Thoracic aorta endothelial cell (primary cell): ENCODE measurements at places on chromosomes 1 and 21. TPM values are rescaled to one million over a fixed set of nuclear protein-coding genes. Genes with fewer than 3 reads are reported as not detected.

The TTC22 gene
- total RNA-seq = not detected in 2 replicates

The LCE1C gene
- not detected in 2 replicates for total RNA-seq

The UQCRHL gene
- total RNA-seq = 1.4 and 2.3 TPM in 2 replicates

The DYRK3 gene
- 13.4 and 22.4 TPM in 2 replicates for total RNA-seq

The RGSL1 gene
- total RNA-seq = not detected in 2 replicates

The CYP4A11 gene
- not detected in 2 replicates for total RNA-seq

The KLHDC8A gene
- not detected in 2 replicates for total RNA-seq

The LEFTY1 gene
- not detected in 2 replicates for total RNA-seq

The KLF17 gene
- total RNA-seq = not detected in 2 replicates

The LRRC40 gene
- 52.9 and 55.3 TPM in 2 replicates for total RNA-seq

The RGS18 gene
- not detected in 2 replicates for total RNA-seq

The AK5 gene
- total RNA-seq = 0.65 and 8.2 TPM in 2 replicates

The ELAPOR1 gene
- 0.53 and 1.0 TPM in 2 replicates for total RNA-seq

The VAV3 gene
- 1.3 and 2.8 TPM in 2 replicates for total RNA-seq

The SPRR1B gene
- total RNA-seq = not detected in 2 replicates

The FMO4 gene
- 0.65 and 0.80 TPM in 2 replicates for total RNA-seq

The CDCP2 gene
- total RNA-seq = not detected in 2 replicates

The RIMS3 gene
- 0.13 and 0.22 TPM in 2 replicates for total RNA-seq
